Kidney tubule cell (primary cell): ENCODE measurements at places on chromosomes 2 and 18.

DNA sequence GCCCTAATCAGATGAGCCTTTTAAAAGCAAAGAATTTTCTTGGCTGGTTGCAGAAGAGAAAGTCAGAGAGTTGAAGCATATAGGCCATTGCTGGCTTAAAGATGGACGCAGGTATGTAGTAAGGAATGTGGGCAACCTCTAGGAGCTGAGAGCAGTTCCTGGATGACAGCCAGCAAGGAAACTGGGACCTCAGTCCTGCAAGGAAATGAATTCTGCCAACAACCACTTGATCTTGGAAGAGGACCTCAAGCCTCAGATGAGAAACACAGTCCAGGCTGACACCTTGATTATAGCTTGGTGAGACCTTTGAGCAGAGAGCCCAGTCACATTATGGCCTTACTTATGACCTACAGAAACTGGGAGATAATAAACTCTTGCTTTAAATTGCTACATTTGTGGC is 15.7 kb downstream of the PHOSPHO2 start:
- DNase-seq = peak; percentile 46

DNA sequence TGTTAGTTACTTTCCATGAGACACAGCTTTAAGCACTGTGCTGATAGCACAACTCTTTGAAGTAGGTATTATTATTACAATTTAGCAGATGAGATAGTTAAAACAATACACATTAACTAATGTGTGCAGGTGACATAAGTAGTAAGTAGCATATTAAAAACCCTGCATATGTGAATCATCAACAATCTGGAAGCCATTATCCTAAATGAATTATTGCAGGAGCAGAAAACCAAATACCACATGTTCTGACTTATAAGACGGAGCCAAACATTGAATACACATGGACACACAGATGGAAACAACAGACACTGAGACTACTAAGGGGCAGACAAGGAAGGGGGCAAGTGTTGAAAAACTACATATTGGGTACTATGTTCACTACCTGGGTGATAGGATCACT is 300.3 kb upstream of the GULP1 start:
- peak; percentile 16 for DNase-seq

GRCh38 chr2:71208756-71209155 is 18.1 kb downstream of the PAIP2B start:
- DNase-seq = no peak

- DNase-seq = peak; percentile 84
Observed at GRCh38 chr2:138275881-138276280, 225.7 kb upstream of the SPOPL start.

DNA sequence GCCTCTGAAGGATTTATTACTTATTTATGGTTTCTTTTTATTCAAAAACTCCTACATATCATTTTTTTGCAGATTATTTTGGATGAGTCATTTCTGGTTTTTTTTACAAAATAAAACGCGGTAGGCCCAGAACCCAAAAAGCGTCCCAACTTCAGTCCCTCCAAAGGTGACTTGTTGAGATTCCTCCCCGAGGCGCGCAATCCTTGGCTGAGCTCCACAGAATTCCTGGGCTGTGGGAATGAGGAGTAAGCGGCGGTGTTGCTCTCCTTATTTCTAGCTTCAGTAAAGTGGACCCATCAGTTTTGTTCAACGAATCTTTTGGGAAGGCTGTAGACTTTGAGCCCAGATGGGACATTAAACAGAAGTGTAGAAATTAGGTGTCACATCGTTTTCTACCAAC is 67.0 kb upstream of the RMP24 start:
- DNase-seq = no peak

- peak; percentile 59 for DNase-seq
Observed at GRCh38 chr2:222693837-222694236, 22.4 kb downstream of the MOGAT1 start.

DNA sequence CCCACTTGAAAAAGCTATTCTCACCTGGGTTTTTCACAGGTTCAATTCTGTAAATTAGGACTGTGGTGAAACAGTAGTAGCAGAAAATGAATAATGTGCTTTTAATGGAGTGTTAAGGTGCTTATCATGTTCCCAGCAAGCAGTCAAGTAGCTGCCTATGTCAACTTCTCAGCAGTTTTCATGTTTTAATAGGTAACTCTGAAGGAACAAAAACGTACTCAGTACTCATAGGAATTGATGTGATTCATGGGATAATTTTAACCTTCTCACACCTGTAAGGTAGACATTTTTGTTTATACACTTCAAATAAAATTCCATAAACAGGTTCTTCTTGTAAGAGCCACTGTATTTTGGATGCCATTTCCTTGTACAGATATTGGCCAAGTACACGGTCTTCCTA is 801.6 kb downstream of the MBD2 start:
- DNase-seq = no peak

DNA sequence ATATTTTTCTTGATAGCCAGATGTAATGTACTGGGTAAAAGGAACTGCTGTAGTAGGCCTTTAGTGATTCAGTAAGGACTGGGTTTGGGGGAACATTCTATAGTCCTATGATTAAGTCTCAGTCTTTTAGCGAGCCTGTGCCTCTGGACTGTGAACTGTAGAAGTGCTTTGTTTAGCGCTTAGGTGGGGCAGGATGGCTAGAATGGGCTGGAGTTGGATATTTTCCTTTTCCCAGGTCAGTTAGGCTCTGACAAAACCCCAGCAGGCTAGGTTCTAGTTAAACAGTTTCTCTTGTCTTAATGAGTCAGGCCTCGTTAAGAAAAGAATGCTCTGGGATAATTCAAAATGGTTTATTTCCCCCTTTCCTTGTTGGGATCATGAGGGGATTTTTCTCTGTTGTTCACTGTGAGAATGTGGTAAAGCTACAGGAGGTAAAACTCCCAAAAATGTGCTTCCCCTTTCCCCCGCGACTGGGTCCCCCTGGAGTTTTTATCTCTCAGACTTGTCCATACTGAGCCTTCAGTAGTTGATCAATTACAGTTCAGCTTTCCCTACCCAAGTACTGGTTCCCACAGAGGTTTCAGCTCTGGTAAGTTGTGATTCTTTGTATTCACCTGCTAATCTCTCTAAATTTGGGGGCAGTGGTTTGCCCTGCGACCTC is 31.5 kb downstream of the EHBP1 start:
- peak; percentile 45 for DNase-seq

DNA sequence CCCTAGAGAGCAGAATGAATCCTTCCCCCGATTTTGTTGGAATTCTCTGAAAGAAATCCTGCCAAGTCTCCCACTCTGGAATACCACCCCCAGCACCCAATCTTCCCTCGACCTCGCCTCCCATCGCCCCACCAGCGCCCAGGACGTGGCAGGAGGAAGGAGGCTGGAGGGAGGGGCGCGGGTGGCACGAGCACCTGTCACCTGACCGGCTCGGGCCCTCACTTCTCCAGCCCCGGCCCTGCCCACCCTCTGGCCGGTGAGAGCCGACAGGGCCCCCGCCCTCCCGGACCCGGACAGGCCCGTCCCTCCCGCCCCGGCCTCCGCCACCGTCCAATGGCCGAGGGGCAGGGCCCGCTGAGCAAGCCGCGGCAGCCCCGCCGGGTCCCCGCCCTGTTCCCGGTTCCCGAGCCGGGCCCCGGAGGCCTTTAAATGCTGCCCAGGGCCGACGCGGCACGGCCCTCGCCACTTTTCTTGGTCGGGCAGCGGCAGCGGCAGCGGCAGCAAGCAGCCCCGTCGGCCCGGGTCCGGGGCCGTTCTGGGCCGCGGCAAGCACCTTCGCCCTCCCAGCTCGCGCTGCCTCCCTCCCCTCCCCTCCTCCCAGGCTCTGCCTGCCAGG is at the start of gene LGALSL:
LGALSL (plus strand) TSS at position 393 of the 616 bp plus-strand sequence. CDS start 384 bp downstream, outside the sequence.
- DNase-seq = peak; percentile 79

GRCh38 chr18:23618862-23619387 is 32.6 kb upstream of the NPC1 start:
- DNase-seq = peak; percentile 50

DNA sequence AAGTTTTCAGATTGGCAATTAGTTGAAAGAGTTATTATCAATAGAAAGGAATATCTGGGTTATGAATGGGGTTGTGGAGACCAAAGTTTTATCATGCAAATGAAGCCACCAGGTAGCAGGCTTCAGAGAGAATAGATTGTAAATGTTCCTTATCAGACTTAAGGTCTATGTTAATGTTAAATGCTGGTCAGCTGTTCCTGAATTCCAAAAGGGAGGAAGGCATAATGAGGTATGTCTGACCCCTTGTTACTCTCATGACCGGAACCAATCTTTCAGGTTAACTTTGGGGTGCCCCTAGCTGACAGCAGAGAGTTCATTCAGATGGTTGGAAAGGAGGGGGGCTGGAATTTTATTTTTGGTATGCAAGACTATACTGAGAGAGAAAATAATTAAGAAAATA is 47.9 kb downstream of the RIT2 start:
- no peak for DNase-seq

- DNase-seq = peak; percentile 43
Observed at GRCh38 chr2:120939595-120940318, 204.1 kb downstream of the GLI2 start.

DNA sequence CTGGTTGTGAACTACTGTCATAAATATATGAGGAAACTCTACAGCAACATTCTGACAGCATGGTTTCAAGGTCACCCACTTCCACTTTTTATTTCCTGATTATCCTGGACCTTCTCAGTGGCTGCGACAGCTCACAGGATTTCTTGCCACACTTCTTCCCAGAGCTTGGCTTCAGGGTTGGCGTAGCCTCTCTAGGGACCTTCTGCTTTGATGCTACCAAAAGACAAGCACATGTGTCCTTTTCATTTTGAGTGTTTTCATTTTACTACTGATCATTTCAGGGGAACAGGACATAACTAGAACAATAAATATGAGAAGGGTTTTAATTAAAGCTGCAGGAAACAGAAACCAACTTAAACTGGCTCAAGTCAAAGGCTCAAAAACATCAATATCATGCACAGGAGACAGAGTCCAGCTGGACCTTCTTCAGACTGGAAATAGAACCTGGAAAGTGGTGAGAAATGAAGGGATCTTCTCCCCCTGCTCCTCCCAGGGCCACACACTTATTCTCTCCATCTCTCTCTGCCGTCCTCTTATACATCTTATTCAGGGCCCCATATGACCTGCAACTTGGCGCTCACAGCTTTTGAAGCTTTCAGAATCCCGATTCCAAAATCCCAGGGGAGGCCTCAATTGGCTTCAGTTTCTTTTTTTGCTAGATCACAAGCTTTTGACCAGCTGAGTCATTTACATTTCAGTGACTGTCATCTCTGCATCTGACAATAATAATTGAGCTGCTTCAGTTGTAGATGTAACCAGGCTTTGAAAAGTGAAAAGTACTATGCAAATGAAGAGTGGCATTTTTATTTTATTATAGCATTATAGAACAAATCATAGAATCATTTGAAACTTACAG is 9.7 kb downstream of the VIT start:
- DNase-seq = no peak

- DNase-seq = no peak
Observed at GRCh38 chr2:191836853-191837769, 9.8 kb downstream of the CAVIN2 start.

- no peak for DNase-seq
Observed at GRCh38 chr2:109522063-109522374, 91.7 kb downstream of the SEPTIN10 start.

- DNase-seq = peak; percentile 72
Observed at GRCh38 chr18:7177116-7177744, 53.7 kb upstream of the LRRC30 start.

DNA sequence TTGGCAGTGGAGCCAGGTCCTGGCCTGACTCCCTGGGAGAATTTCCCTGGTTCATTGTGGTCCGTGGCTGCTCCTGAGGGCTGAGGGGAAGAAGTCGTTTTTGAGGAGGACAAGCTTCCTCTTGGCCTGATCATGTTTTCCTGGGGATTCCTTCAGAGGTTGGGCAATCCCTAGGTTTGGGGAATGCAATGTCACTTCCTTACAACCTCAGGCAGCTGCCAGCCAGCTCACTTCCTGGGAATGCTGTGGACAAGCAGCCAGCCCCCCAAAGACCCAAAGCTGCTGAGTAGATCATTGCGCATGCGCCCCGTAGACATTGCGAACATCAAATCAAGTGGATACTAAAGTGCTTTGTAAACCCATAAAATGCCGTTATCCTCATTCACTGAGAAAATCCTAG is 7.7 kb upstream of the DNMT3A start:
- peak; percentile 68 for DNase-seq

- peak; percentile 39 for DNase-seq
Observed at GRCh38 chr18:59353079-59353680, 5.9 kb downstream of the LMAN1 start.

DNA sequence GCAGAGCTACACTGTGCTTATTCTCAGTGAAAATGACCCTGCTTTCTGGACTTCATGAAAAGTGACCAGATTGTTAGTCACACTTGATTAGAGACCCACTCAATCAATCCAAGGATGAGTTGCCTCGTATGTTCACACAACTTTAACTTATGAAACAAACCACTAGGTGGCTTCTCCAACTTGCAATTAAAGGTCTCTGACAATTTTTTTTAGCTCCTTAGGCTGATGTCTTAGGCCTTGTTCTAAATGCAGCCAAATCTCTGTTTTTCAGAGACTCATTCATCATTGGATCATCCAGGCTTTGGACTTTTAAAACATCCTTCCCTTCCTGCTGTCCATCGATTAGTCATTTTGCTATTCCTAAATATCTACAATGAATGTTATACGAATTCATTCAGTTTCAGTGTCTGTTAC is 63.4 kb downstream of the MREG start:
- DNase-seq = peak; percentile 60

GRCh38 chr2:34950797-34951196 is 1351.7 kb upstream of the FAM98A start:
- no peak for DNase-seq

GRCh38 chr2:104851291-104852089 is 2.4 kb upstream of the POU3F3 start:
- DNase-seq = peak; percentile 35

- no peak for DNase-seq
Observed at GRCh38 chr2:197548582-197548981, 32.7 kb downstream of the MOB4 start.

DNA sequence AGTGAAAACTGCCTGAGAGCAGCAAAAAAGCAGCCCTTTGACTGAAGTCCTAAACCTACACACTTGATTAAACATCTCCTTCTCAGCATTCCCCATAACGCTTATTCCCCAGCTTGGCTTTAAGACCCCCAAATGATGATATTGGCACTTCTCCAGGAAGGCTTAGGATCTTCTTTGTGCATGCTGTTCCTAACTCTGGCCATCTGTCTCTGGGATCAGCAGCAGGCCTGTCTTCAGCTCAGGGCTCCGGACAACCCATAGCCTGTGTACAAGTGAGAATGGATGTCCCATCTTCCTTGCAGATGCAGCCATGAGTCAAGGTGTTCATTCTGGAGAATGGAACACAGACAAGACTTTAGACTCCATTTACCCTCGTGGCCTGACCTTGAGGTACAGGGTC is 81.6 kb upstream of the TMEM17 start:
- DNase-seq = no peak

GRCh38 chr2:137772451-137772850 is 191.8 kb upstream of the HNMT start:
- DNase-seq = no peak

DNA sequence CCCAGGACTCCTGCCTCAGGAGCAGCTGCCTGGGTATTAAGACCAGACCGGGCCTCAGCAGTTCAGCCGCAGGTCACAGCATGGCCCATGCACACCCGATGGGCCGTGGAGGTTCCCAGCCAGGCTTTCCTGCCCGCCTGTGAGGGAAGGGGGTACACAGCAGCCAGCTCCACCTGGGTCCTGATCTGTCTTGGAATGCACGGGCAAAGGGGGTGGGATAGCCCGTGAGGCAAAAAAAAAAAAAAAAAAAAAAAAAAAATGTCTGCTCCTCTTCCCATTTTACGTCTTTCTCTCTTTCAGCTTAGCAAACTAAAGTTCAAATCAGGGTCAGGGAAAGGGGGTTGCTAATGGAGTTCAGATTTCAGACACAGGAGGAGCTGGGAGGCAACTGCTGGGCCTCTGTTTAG is 385.2 kb downstream of the TNS1 start:
- DNase-seq = no peak

GRCh38 chr2:189254268-189254883 is 74.8 kb upstream of the COL5A2 start:
- DNase-seq = no peak
